Peyer's patch (tissue), 4 donors: ENCODE measurements at places on chromosomes 4 and X.

- DNase-seq: no peak
These were observed 2.5 kb upstream of the DGAT2L6 start for GRCh38 chrX:70174754-70175153.

GRCh38 chr4:94531991-94532789, 80.4 kb downstream of the PDLIM5 start:
- DNase-seq: no peak

GRCh38 chrX:149121206-149121920, 383.7 kb downstream of the IDS start:
- no peak for DNase-seq

DNA sequence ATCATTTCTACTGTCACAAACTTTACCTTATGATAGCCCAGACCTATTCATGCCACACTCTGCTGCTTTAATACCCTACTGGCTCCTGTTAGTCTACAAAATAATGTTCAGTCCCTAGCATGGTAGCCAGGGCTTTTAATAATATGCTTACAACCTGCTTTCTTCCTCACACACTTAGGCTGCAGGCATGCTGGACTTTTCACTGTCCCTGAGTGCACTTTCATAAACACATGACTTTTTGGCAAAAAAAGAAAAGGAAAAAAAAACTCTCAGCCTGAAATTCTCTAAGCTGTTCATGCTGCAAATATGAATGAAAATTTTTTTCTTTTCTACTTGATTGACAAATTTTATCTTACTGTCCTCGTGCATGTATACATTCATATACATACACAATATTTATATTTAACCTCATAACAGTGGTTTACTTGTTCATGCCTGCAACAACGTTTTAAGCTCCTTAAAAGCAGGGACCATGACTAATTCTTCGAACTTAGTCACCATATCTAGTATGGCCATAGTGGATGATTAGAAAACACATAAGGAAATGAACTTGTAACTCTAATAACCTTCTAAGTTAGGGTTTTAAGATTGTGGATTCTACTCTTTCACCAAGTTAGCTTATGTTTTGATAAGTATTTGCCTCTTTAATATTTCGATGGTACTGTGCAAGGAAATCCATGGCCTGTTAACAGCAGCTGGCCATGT, 229.5 kb downstream of the SPCS3 start:
- DNase-seq: no peak

- DNase-seq: no peak
These were observed 160.1 kb upstream of the NRK start for GRCh38 chrX:105662248-105662647.

GRCh38 chrX:2463973-2464676, 36.7 kb downstream of the DHRSX start:
- DNase-seq: no peak

DNA sequence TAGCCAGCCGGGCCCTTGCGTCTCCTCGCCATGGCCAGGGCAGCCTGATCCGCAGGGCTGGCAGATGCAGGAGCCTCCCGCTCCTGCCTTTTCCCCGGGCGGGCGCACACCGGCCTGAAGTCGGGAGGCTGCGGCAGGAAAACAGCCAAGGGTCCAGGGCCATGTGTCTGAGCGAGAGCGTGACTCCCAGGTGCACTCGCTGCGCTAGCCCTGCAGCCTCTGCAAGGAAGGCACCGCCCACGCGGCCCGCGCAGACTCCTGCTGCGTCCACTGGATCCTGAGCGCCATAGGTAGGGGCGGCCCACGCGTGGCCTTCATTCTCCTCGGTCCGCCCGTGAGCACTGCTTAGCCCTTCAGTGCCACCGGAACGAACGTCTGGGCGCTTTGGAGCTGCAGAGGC, 379.9 kb downstream of the TRAM1L1 start:
- DNase-seq: no peak

GRCh38 chr4:149277705-149278104, 537.9 kb downstream of the IQCM start:
- DNase-seq: no peak

DNA sequence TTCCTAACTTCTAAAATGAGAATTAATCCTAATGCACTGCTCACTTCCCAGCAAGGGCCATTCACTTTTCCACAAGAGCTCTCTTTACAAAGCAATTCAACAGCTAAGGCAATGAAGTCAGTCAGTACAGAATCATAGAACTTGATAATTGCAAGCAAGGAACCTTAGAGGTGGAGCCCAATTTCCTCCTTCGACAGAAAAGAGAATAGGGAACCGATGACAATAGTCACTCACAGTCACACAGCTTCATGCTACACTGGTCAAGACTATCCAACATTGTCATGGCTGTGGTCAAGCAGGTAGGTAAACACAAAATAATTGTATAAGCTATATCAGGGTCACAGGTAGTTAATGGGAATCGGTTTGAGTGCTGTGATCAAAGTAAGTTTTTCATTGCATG, 90.0 kb downstream of the ELOVL6 start:
- DNase-seq: no peak

DNA sequence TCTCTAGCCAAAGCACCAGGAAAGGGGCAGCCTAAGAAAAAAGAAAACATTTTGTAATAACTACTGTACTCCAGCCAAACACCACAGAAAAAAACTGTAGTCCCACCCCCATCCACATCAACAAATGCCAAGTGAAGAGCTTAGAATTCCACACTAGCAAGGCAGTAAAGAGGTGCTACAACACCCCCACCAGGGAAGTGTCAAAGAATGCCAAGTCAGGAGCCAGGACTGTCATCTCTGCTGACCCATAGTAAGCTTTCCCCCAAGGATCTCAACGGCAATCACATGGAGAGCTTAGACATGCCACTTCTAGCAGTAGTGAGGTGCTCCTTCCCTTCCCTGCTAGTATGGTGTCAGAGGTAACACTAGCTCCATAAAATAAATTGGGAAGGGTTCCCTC, 34.4 kb upstream of the CCDC160 start:
- DNase-seq: no peak
